ENCODE measurements at places on chromosomes 5 and 9.

DNA sequence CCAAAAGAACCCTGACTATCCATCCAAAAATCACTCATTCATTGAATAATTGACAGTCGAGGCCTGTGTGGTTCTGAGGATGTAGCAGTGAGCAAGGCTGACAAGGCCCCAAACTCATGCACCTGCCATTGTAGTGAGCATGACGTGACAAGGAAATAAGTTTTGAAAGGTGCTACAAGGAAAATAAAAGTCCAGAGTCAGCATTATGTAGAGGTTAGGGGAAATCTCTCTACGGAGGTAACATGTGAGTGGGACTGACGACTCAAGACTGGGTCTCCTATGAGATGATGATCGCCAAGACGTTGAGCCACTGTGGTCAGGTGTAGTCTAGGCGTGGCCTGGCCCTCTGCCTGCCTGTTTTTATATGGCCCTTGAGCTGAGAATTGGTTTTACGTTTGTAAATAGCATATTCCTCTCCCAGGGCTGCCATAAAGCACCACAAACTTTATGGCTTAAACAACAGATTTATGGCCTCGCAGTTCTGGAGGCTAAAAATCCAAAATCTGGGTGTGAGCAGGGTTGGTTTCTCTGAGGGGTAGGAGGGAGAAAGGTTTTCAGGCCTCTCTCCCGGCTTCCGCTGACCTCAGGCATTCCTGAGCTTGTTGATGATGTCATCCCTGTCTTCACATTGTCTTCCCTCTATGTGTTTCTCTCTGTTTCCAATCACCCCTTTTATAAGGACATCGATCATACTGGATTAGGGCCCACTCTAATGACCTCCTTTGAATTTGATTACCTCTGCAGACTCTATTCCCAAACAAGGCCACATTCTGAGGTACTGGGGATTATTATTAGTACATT lies 206.4 kb upstream of the EGFLAM start:
- DNase-seq: no peak

- no peak for DNase-seq
Observed at GRCh38 chr9:16514131-16514530, 356.3 kb downstream of the BNC2 start.

DNA sequence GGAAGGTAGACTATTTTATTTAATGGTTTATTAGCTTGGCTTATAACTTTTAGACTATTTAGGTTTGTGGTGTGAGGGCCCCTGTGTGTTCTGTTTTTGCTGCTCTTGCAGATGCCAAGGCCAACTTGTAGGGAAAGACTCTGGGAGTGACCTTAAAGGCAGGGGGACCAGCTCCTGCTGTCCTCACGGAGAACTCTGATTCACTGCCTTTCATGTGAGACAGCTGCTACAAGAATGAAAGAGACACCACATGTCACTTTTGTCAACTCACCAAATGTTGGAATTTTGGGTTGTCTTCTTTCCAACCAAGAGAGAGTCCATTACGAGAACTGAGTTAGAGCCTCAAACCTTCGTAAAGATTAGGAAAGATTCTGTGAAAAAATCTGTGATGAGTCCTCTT lies 258.3 kb upstream of the ADAMTSL1 start:
- no peak for DNase-seq

- DNase-seq: no peak
Observed at GRCh38 chr9:75855509-75855908, 35.0 kb upstream of the PCSK5 start.

DNA sequence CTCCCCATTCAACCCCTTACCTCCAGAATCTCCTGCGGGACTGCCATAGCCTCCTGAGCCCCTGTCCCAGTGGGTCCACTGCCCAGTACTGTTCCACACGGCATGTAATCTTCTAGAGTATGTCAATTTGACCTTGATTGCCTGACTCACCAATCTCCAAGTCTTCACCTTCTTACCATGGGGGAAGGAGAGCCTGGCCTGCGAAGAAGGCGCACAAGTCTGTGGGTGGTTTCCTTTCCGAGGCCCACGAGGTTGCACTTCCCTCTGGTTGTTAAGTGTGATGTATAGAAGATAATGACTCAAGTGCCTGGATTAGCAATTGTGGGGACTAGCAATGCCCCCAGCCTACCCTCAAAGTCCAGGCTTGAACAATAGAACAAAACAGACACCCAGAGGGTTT lies 8.1 kb upstream of the TENT4A start:
- no peak for DNase-seq

- DNase-seq: no peak
Observed at GRCh38 chr5:90438100-90438499, 28.5 kb upstream of the CETN3 start.

GRCh38 chr5:11261241-11261640 lies 500.2 kb upstream of the DAP start:
- DNase-seq: no peak

- DNase-seq: no peak
Observed at GRCh38 chr9:2459756-2460155, 161.8 kb upstream of the VLDLR start.
